ENCODE measurements at places on chromosomes 7 and 10.

GRCh38 chr10:29356931-29357330, 68.1 kb downstream of the LYZL1 start:
- H3K27ac ChIP-seq: no peak overlapping the region
- DNase-seq: no peak
- H3K36me3 ChIP-seq: no peaks in the 10 kb centered on the region
- H3K4me3 ChIP-seq: no peak overlapping the region
- H3K27me3 ChIP-seq: no peaks in the 10 kb centered on the region
- H3K4me1 ChIP-seq: no peaks in the 10 kb centered on the region

DNA sequence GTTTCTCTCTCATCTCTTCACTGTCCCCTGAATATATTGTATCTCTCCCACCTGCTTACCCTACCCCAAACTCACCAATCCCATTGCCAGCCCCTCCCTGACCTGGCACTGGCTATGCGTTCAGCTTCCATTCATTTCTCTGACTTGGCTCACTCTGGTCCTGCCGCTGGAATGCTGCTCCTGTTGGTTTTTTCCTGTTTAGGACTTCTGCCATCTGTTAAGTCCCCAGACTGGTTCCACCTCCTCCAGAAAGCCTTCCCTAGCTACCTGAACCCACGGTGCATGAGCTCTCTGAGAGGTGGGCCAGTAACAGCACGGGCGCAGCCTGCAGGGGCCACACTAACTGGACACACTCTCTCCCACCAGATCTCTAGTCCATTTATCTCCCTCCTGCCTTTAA, 80.2 kb downstream of the HIF1AN start:
- H3K27ac ChIP-seq: no peak overlapping the region
- H3K36me3 ChIP-seq: no peaks in the 10 kb centered on the region
- no peaks in the 10 kb centered on the region for H3K4me1 ChIP-seq
- peaks cover 21% of the 10 kb centered on the region for H3K27me3 ChIP-seq

GRCh38 chr7:76020031-76020714, 25.8 kb upstream of the TMEM120A start:
- peaks cover 22% of the 10 kb centered on the region for H3K36me3 ChIP-seq
- H3K27me3 ChIP-seq: no peaks in the 10 kb centered on the region
- H3K4me1 ChIP-seq: peaks cover 19% of the 10 kb centered on the region
- peak; percentile 91 for DNase-seq
- no peak overlapping the region for H3K4me3 ChIP-seq
- no peak overlapping the region for H3K27ac ChIP-seq

DNA sequence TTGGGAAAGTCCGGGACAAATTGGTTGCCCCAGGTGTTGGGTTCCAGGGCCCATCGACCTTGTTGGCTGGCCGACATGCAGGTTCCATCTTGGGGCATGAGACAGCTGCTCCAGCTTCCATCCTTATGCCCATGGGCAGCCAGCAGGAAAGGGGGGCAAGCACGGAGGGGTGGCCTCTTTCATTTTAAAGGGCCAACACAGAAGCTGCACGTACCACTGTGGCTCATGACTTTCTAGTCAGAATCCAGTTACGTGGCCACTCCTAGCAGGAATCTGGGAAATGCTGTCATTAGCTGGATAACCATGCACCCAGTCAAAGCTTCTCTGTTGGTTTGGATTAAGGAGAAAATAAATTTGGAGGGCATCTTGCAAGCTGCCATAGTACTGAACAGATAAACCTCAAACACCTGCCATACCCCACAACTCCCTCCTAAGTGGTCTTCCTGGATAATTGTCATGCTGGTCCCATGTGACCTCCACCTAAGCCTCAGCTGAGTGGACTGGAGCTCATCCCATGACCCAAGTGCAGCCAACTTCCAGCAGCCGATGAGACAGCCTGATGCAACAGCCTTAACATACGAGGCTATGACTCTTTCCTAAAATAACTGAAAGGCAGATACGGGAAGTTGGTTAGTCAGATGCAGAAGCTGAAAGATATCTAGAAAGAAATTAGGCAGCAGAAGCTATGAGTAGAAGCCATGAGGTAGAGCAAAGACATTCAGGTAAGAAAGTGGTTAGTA, 21.4 kb upstream of the GSDME start:
- H3K4me3 ChIP-seq: no peak overlapping the region
- H3K27me3 ChIP-seq: no peaks in the 10 kb centered on the region
- no peak for DNase-seq
- no peak overlapping the region for H3K27ac ChIP-seq
- peaks cover 4% of the 10 kb centered on the region for H3K4me1 ChIP-seq
- H3K36me3 ChIP-seq: no peaks in the 10 kb centered on the region

DNA sequence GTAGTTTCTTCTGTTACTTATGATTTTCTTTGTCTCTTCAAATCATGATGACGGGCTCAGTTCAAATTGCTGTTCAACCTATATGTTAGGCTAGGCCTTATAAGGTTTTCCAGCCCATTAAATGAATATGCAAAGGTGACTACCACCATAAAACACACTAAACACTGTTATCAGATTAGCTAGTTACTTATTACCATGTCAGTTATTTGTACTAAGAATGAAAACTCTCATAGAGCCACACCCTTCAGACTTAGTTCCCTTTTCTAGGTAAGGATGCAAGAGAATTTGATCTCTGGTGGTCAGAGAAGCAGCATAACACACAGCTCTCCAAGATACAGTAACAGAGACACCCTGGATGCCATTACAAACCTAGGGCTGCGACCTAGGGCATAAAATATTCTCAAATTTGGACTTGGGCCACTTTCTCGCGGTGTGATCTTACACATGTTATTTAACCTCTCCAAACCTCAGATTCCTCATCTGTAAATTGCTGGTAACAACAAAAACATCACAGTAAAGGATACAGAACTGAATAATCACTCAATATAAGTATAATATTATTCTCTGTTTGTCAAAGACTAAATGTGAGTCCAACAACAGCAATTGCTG, 35.6 kb downstream of the ANKMY2 start:
- no peak overlapping the region for H3K27ac ChIP-seq
- H3K27me3 ChIP-seq: no peaks in the 10 kb centered on the region
- DNase-seq: no peak
- no peak overlapping the region for H3K4me3 ChIP-seq
- H3K4me1 ChIP-seq: no peaks in the 10 kb centered on the region
- H3K36me3 ChIP-seq: peaks cover 88% of the 10 kb centered on the region
